ENCODE measurements at places on chromosomes 2 and 18.

GRCh38 chr2:239920693-239921365, 104.3 kb downstream of the NDUFA10 start:
- no peak for DNase-seq

DNA sequence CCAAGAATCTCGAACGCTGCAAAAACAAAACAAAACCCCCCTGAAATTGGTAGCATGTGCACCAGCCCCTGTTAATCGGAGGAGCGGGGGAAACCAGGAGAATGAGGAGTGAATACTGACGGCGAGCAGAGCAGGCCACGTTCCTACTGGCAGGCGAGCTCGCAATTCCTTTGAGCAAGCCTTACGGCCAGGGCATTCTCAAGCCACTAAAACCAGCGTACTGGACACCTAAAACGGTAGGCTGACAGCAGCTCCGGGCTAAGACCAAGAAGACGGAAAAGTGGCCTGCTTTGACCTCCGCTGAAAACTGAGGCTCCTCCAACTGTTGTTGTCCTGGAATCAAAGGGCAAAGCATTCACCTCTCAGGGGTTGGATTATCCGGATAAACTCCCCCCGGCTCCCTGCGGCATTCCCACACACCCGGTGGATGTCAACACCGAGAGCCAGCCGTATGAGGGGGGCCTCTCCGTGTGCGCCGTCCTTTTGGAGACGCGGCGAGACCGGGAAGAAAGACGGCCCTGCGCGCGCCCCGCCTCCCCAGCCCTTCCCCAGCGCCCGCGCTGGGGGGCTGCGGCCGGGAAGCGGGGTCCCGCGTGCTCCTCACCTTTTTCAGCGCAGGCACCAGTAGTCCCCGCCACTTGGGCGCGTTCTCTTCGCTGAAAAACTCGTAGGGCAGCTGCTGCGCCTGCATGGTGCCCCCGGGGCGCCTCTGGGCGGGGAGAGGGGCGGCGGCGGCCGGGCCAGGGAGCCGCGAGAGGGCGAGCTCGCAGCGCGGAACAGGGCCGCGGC, 925 bp downstream of the SOS1 start:
- DNase-seq: peak; percentile 51

GRCh38 chr2:179195141-179195540, 69.5 kb downstream of the SESTD1 start:
- no peak for DNase-seq

DNA sequence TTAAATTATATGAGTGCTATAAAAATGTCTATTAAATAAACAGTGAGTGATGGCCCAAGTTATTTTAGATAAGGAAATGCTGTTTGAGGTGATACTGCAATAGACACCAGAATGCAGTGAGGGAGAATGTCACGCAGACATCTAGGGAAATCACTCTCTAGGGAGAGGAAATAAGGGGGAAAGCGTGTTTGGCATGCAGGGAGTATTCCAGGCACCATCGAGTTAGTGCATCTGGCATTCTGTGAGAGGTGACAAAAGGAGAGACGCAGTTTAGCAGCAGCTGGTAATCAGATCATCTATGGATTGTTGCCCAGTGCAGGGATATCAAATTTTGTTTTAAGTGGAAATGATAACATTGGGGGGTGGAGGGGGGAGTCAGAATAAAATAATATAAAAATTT, 175.4 kb upstream of the NETO1 start:
- no peak for DNase-seq

DNA sequence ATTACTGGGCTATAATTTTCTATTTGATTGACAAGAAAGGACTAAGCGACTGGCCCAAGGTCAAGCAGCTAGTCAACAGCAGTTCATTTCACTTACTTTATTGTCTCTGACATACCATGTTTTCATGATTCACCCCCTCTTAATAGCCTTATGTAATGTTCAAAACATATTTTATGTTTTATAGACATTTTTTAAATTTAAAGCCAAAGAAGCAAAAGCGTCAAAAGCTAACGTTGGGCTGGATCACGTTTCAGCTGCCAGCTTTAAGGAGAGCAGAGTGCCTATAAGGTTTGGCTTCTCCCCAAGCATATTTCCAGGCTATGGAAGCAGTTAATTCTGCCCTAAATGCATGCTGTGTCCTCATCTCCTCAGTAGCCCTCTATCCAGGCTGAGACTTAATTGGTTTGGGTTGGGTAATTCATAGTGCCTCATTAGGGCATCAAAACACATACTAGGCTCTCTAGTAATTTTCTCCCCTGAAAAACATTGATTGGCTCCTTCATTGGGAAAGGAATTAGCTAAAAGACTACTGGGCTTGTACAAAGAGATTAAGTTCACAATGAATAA, 94.8 kb upstream of the CREB1 start:
- no peak for DNase-seq

DNA sequence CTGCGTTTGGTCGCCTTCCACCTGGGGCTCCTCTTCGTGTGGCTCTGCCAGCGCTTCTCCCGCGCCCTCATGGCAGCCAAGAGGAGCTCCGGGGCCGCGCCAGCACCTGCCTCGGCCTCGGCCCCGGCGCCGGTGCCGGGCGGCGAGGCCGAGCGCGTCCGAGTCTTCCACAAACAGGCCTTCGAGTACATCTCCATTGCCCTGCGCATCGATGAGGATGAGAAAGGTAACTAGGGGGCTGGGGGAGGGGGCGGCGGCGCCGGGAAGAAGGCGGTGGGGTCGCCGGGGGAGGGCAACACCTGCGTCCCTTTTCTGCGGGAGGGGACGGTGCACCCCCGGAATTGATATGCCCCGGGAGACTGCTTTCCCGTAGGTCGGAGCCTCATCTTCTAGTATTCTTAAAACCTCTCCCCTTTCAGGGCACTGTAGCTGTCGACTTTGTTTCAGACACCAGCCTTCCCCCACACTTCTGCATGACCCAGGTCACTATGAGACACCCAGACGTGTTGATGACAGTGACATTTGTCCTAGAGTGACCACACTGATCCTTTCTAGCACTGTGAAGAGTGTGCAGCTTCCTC, 755 bp downstream of the SPAST start:
- peak; percentile 5 for DNase-seq

GRCh38 chr18:38244480-38244879, 678.9 kb upstream of the CELF4 start:
- no peak for DNase-seq
